ENCODE measurements at places on chromosomes 11 and 22.

DNA sequence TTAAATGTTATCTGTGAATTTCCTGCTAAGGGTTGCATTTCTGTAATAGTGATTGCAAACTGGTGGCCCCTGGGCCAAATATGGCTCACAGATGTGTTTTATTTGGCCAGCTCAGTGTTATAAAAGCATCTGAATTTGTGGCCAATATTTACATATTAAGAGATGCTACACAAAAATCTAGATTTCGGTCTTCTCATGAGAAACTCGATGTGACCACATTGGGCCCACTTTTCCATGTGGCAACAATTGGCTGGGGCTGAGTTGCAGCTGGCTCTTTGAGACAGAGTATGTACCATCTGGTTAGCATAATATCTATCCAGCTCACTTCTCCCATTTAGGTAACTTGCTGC, 244.5 kb upstream of the POU2AF2 start:
- DNase-seq, result no peak

DNA sequence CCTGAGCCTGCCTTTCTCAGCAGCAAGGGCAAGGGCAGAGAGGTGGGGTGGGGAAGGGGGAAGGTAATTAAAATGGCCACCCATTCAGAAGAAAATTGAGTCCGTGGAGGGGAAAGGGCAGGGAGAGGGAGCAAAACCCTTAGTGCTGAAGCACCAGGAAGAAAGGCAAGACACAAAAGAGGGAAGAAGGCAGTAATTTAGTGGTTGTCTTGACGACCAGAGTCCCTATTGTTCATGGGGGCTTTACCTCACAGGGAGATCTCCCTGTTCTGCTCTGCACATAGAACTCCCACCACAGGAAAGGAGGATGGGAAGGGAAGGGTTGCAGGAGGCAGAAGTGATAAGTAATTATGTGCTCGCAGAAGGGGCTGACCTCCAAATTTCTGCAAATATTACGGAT, 23.4 kb downstream of the SNX19 start:
- DNase-seq, result no peak

GRCh38 chr11:5247472-5248192, 2.0 kb downstream of the HBG1 start:
- no peak for DNase-seq

DNA sequence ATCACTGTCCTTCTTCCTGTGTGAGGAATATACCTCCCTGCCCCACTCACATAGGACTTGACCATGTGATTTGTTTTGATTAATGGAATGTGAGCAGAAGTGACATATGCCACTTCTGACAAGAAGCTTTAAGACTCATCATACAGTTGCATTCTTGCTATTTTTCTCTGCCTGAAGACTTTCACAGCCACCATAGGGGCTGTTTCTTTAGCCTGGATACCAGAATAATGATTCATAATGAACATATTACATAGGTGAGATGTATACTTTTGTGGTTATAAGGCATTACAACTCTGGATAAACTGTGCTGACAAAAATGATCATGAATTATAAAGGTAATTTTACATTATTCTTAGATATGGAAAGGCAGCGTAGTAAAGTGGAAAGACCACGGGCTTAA, 798.0 kb downstream of the DLG2 start:
- DNase-seq, result no peak

DNA sequence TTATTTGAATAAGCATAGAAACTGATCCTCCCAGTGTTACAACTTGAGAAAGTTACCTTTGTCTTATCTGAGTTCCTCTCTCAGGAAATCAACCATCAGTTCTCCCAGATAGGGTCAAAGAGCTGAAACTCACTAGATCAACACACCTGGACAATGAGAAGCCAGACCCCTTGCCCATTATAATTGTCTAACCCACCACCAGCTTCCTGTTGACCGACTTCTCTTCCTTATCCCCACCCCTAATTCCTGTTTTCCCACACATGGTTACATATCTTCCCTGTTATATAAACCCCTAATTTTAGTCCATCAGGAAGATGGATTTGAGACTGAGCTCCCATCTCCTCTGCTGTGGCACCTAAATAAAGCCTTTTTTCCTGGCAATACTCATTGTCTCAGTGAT, 6.9 kb downstream of the SLC5A4 start:
- DNase-seq, result no peak

DNA sequence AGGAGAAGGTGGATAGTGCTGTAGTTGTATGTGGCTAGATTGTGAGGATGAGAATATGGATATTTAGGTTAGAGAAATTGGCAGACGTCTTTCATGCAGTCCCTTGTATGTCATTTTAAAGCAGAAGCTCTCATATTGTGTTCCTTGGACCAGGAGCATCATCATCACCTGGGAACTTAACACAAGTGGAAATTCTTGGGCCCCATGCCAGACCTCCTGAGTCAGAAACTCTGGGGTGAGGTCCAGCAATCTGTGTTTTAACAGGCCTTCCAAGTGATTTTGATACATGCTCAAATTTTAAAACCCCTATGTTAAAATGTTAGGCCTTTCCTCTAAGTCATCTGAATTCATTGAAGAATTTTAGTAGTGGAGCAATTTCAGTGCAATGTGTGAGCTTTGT, 34.8 kb downstream of the JHY start:
- DNase-seq, result no peak

GRCh38 chr22:32545801-32546200, 71.2 kb downstream of the FBXO7 start:
- DNase-seq, result no peak

DNA sequence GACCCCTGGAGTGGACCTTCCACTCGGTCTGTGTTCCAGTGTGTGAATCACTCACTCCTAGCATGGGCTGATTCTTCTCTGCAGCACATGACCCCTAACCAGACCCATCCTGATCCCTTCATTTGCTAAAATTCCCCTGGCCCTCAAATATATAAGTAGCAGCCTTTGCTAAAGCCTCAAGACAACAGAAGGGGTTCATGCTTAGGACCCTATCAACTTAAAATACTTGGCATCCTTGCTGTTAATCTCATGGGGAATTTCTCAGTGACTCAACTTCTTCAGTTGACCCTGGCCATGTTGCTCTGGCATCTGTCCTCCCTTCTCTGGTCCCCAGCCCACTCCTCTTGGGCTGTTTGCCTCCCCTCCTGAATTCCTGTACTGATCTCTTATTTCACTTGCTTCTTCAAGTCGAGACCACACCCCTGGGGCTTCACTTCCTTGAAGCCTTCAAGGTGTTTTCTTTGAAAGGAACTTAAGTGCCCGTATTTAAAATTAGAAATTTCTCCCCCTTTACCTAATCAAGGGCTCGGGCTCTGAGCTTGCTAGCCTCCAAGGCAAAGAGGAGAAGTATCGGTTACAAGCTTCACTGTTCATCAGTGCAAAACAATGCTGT, 23.6 kb downstream of the NNMT start:
- DNase-seq, result no peak

- DNase-seq, result no peak
These were observed 75.0 kb downstream of the JRKL start for GRCh38 chr11:96464700-96465307.

GRCh38 chr11:116551576-116551975, 221.2 kb downstream of the BUD13 start:
- no peak for DNase-seq

GRCh38 chr11:1072821-1073231, 1.8 kb upstream of the MUC2 start:
- DNase-seq, result no peak

DNA sequence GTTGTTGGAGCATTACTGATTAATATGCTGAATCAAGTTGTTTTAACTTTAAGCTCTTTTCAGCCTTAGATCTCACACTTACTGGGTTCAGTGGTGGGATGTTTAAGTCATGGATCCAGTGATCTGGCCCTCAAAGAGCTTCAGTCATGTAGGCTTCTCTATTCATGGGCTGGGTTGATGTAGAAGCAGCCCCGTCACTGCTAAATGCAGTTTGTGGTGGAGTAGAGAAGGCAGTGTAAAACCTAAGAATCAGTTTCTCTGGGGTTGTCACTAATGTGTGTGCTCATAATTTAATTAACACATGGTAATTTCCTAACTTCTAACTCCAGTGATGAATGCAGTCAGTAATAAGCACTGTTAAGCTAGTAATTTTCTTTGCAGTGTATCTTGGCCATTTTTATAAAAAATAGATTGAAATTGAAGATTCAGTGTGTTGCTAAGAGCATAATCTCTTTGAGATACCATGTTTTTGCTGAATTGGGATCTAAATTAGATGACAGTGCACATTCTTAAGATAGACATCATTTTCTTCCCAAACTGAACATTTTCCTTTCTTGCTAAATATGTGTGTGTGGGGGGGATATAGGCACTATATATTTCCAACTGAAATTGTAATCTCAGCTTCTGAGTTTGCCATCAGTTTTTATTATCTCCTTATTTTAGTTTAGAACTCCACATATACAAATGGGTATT, 9.0 kb downstream of the SPCS2 start:
- DNase-seq, result no peak

DNA sequence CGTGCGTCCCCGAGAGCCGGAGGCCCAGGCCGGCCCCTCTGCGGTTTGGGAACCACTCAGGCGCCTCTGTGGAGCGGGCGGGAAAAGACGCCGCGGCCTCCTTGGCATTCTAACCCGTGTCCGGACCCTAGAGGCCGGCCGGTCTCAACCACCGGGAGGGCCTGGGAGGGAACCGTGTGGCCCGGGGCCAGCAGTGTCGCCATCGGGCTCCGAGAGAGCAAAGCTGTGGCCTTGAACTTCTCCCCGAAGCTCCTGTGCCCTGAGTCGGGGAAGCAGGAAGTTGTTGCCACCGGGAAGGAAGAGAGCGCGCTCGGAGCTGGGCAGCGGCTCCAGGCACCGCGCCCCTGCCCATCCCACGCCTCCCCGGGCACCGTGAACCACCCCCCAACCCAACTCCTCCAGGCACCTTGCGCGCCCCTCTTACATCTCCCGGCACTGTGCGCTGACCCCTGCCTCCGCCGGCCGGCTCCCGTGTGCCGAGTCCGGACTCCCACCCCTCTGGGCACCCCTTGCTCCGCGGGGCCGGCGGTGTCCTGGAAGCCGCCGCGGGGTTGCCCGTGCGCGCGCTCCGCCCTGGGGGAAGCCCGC, 80.0 kb upstream of the PPARA start:
- DNase-seq, result peak; percentile 46

- DNase-seq, result no peak
These were observed 27.3 kb upstream of the SUSD2 start for GRCh38 chr22:24153959-24154358.

DNA sequence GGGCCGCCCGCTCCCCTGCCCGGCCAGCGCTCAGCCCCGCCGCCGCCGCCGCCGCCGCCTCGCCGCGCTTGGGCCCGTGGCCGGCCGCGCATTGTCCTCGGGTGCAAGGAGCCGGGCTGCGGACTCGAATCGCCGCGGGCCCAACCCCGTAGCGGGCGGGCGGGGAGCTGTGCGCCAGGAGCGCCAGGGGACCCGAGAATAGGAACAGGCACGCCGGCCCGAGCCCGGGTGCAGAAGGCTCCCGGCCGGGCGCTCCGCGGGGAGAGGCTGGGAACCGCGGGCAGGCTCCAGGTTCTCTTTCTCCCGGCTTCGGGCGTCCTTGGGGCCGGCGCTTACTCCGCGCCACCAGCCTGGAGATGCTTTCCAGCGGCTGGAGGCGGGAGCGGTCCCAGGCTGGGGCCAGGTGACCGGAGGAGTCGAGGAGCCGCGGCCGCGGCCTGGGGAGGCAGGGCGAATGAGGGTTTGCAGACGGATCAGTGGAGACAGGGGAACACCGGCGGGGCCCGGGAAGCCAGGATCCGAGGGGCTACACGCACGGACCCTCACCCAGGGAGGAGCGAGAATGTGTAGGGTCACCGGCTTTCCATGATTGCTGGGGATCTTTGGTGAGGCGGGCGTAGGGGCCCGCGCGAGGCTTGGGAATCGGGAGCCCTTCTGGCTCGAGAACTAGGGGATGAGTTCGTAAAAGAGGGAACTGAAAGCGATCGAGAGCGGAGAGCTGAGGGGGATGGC, 726 bp downstream of the PKNOX2 start:
- no peak for DNase-seq

- no peak for DNase-seq
These were observed 302.7 kb downstream of the DDX10 start for GRCh38 chr11:108967571-108967970.

- DNase-seq, result no peak
These were observed 39.9 kb downstream of the PPP2R1B start for GRCh38 chr11:111726301-111726713.

GRCh38 chr11:67504950-67505581, at the start of gene PITPNM1:
PITPNM1 (minus strand) TSS chr11:67505363; CDS start chr11:67504180, 1,183 bp downstream.
- peak; percentile 64 for DNase-seq

- DNase-seq, result no peak
These were observed 46.6 kb upstream of the LRRC55 start for GRCh38 chr11:57135020-57135751.

DNA sequence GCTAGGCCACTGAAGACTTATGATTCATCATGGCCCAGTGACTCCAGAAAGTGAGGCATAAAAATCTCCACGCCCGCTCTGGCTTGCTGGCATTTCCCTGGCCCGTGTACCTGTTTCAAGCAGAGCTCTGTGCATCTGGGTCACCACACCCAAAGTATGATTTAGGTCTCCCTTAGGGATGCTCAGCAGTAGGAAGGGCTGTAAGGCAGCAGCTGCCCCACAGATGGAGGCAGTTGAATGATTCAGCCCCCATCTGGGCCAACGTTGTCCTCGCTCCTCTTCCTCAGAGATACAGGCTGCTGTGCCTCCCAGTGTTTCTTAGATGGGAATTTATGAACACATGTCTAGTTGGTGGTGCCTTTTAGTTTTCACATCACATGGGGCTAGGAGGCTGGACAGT, 21.6 kb downstream of the GPR83 start:
- DNase-seq, result no peak

- DNase-seq, result no peak
These were observed 37.9 kb upstream of the ARHGAP32 start for GRCh38 chr11:129230006-129230405.

Measured in stimulated activated naive B cell treated with anti-CD40 and anti-IgM and Interleukin-4, amounts not matched to agents 10 μg/mL and 1 μg/mL and 100 μg/mL, for 72 hours (primary cell).